ENCODE measurements at places on chromosomes 16 and 17. TPM values are rescaled to one million over a fixed set of nuclear protein-coding genes. Genes with fewer than 3 reads are reported as not detected.

KRTAP1-3 gene
- not detected for total RNA-seq

TMEM204 gene
- 23.7 TPM for total RNA-seq

DNA sequence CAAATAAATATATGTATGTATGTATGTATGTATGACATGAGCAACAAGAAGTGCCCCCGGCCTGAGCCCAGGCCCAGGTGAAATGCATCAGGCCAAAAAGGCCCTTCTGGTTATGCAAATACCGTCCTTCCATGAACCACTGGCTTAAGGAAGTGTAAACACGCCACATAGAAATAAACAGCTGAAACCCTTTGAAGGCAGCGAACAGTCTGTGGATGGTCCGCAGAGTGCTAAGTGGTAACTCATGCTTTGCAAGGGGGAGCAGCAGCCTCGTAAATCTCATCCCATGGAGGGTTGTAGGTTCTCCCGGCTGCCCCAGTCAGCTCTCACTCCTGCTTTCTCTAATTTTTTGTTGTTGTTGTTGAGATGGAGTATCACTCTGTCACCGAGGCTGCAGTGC, 36.7 kb downstream of the COTL1 start:
- H3K4me3 ChIP-seq = no peak overlapping the region
- peaks cover 62% of the 10 kb centered on the region for H3K4me1 ChIP-seq
- H3K27ac ChIP-seq = peak overlapping the region; percentile 18

CSH2 gene
- total RNA-seq = not detected

- H3K27me3 ChIP-seq = no peaks in the 10 kb centered on the region
- H3K4me1 ChIP-seq = no peaks in the 10 kb centered on the region
- no peak overlapping the region for H3K27ac ChIP-seq
- H3K36me3 ChIP-seq = no peaks in the 10 kb centered on the region
Observed at GRCh38 chr16:64534180-64534780, 587.6 kb downstream of the CDH11 start.

SEPTIN12 gene
- not detected for total RNA-seq

DNA sequence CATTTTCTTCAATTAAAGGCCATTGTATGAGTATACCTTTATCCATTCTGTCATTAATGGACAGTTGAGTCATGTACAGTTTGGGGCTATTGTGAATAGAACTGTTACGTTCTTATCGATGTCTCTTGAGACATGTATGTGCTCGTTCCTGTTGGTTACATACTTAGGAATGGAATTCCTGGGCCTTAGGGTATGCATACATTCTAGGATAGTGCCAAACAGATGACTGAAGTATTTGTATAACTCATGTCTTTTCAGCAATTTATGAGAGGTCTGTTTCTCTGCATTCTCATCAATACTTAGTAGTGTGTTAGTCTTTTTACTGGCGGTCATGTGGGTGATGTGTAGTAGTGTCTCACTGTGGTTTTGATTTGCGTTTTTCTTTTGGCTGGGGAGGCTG, 81.2 kb downstream of the USP22 start:
- peaks cover 14% of the 10 kb centered on the region for H3K27me3 ChIP-seq
- no peaks in the 10 kb centered on the region for H3K36me3 ChIP-seq
- no peak overlapping the region for H3K4me3 ChIP-seq
- H3K27ac ChIP-seq = no peak overlapping the region

DNA sequence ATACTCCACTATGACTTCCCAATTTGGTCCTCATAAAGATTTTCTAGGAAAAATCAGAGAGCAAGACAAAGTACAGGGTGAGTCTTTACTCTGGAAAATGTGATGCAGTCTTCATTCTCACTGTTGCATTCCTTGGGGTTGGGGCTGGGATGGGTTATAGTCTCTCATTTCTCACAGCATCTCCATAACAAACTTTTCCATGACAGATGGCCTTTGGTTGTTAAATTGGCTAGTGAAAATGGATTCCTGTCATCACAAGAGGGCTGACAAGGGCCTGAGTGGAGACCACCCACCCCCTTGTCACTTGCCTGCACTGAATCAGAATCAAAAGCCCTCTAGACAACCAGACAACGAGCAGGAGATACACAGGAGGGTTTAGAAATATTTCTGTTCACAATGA, 174.6 kb downstream of the AATF start:
- H3K36me3 ChIP-seq = peaks cover 31% of the 10 kb centered on the region
- no peaks in the 10 kb centered on the region for H3K27me3 ChIP-seq
- no peak overlapping the region for H3K27ac ChIP-seq
- DNase-seq = no peak
- H3K4me3 ChIP-seq = no peak overlapping the region

KPNB1 gene
- total RNA-seq = 718 TPM

DNA sequence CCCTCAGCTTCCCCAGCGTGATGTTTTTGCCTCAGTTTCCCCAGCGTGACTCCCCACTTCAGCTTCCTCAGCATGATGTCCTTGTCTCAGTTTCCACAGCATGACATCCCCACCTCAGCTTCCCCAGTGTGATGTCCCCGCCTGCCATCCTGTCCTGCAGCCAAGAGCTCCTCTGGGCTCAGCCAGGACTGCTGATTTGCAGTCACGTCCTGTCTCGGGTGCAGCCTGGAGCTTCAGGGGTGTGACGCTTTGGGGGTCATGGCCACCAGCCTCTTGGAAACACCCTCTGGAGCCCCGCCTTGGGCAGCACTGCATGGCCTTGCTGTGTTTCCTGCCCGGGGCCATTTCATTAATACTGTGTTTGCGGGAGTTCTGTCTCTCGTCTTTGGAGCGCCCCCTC, 16.5 kb upstream of the NUDT16L1 start:
- H3K36me3 ChIP-seq = peaks cover 14% of the 10 kb centered on the region
- peaks cover 30% of the 10 kb centered on the region for H3K4me1 ChIP-seq
- H3K4me3 ChIP-seq = peak overlapping the region; percentile 73
- DNase-seq = no peak
- H3K27me3 ChIP-seq = no peaks in the 10 kb centered on the region

MYH8 gene
- total RNA-seq = not detected

BCKDK gene
- total RNA-seq = 43.6 TPM

DNA sequence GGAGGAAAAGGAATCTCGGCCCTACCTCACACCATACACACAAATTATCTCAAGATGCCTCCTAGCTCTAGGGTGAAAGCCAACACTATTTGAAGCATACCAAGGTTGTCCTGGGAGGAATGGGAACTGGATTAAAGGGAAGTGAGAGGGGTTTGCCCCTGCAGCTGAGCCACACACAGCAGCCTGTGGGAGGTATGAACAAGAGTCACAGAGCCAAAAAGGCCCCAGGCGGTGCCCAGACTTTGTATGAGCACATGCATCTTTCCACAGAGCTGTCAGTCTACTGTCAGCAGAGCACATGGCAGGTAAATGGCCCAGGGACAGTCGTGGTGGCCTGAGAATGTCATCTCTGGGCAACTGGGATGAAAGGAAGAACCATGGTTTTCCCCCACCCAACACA, 31.0 kb upstream of the RCVRN start:
- DNase-seq = no peak
- no peak overlapping the region for H3K4me3 ChIP-seq
- H3K27me3 ChIP-seq = no peaks in the 10 kb centered on the region
- H3K4me1 ChIP-seq = no peaks in the 10 kb centered on the region
- H3K27ac ChIP-seq = no peak overlapping the region

- H3K27ac ChIP-seq = no peak overlapping the region
- no peaks in the 10 kb centered on the region for H3K27me3 ChIP-seq
- no peaks in the 10 kb centered on the region for H3K36me3 ChIP-seq
- DNase-seq = no peak
Observed at GRCh38 chr17:68969101-68969500, 13.9 kb upstream of the ABCA8 start.

DNA sequence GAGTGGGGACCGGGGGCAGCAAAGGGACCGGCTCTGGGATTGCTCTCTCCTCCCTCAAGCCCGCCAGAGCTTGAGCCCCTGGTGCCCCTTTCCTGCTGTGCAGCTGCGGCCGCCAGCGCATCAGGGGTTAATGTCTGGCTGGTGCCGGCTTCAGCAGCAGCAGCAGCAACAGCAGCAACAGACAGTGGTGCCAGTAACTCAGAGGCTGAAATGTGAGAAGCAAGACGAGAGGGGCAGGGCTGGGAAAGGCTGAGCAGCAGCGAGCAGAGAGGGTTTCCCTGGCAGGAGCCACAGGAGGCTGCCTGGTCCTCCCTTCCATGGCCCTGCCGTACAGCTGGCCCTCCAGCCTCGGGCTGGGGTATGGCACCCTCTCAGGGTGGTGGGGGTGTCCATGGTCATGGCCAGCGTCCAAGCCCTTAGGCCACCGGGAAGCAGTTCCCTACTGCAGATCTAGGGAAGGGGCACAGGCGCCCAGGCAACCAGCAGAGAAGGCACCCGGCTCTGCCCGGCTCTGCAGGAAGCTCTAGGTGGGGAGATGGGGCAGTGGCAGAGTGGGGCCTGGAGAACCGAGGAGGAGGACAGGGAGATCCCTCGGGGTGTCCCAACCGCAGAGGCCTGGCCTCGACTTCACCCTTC, 21.1 kb upstream of the TFAP4 start:
- DNase-seq = no peak
- no peak overlapping the region for H3K27ac ChIP-seq
- H3K27me3 ChIP-seq = peaks cover 2% of the 10 kb centered on the region
- H3K36me3 ChIP-seq = no peaks in the 10 kb centered on the region

GRIN2A gene
- total RNA-seq = not detected

- no peak overlapping the region for H3K27ac ChIP-seq
- H3K27me3 ChIP-seq = no peaks in the 10 kb centered on the region
- H3K4me1 ChIP-seq = no peaks in the 10 kb centered on the region
- DNase-seq = no peak
- H3K36me3 ChIP-seq = peaks cover 43% of the 10 kb centered on the region
Observed at GRCh38 chr17:30429155-30429554, 48.1 kb upstream of the GOSR1 start.

COQ7 gene
- total RNA-seq = 17.3 TPM

DNA sequence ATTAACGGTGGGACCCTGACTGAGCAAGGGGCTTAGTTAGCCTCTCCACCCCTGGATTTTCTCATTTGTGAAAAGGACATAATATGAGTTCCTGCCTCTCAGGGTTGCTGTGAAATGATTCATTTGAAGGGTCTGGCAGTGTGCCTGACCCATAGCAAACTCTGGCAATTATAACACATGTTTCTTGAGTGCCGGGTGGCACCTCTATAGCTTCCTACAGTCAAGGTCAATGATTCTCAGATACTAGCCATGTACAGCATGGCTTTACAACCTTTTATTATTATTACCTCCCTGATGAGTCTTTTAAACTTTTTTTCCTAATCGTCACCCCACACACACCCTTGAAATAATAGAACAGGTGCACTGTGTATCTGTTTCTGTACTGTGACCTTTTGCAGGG, 42.1 kb downstream of the TMEM114 start:
- H3K27ac ChIP-seq = no peak overlapping the region
- no peak for DNase-seq
- H3K4me1 ChIP-seq = no peaks in the 10 kb centered on the region
- H3K4me3 ChIP-seq = no peak overlapping the region
- H3K36me3 ChIP-seq = no peaks in the 10 kb centered on the region

DNA sequence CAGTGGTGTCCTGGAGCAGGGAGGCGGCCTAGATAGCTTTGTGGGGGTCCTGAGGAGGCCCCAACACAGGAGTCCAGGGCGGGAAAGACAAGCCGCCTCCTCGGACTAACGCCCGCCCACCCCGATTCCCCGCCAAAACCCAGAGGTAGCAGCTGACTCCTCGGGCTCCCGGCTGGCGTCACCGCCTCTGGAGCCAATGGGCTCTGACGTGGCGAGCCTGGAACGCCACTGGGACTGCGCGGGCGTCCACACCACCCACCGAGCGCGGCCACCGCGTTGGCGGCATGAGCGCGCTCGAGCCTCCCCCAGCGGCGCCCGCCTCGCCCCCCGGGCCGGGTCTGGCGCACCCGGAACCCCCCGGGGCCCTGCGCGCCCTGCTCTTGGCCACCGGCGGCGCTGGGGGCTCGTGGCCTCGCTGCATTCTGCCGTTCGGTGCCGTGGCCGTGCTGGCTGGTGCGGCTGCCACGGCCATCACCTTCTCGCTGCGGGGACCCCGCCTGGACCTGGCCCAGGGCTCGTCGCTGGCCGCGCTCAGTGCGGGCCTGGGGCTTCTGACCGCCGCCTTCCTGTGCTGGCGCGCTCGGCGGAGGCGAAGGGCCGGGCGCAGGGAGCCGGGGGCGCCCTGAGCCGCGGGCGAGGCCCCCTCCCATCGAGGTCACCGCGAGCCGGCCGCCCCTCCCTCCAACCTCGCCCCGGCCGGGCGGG, 3.4 kb upstream of the NTN3 start:
- no peak for DNase-seq
- H3K27ac ChIP-seq = no peak overlapping the region
- H3K4me3 ChIP-seq = no peak overlapping the region
- H3K27me3 ChIP-seq = peaks cover 25% of the 10 kb centered on the region
- H3K36me3 ChIP-seq = no peaks in the 10 kb centered on the region
- no peaks in the 10 kb centered on the region for H3K4me1 ChIP-seq

- no peak overlapping the region for H3K4me3 ChIP-seq
- no peak overlapping the region for H3K27ac ChIP-seq
- DNase-seq = no peak
- H3K36me3 ChIP-seq = peaks cover 28% of the 10 kb centered on the region
Observed at GRCh38 chr17:61750656-61751055, 112.7 kb downstream of the BRIP1 start.

PAM16 gene
- total RNA-seq = 106 TPM

RNF167 gene
- total RNA-seq = 140 TPM

DNA sequence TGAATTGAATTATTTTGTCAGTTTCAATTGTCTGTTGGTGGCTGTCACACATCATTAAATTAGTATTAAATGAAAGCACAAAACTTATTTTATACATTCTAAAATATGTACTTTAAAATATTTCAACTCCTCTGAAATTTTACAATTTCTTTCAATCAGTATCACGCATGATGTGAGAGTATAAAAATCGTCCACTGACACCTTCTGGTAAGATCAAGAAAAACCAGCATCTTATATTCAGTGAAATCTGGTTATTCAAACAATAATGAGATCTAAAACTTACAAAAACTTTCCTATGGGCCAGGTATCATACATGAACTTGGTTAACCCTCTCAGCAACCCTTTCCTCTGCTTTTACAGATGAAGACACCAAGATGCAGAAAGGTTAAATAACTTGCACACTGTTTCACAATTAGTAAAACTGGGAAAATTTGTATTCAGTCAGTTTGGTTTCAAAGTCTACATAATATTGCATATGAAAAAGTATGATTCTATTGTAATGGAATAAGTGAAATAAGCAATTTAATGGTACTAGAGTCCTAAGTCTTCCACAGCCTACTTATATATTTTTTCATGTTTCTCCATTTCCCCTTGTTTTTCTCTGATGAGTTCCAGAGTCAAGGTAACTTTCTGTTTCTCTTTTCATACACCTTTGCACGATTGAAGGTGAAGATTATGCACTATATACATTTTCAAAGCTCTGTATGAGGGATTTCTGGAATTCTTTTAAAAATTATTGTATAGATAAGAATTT, 58.7 kb downstream of the EFCAB5 start:
- no peak overlapping the region for H3K4me3 ChIP-seq
- H3K4me1 ChIP-seq = peaks cover 13% of the 10 kb centered on the region
- H3K27ac ChIP-seq = no peak overlapping the region
- peaks cover 6% of the 10 kb centered on the region for H3K27me3 ChIP-seq
- H3K36me3 ChIP-seq = no peaks in the 10 kb centered on the region

NATD1 gene
- 1.7 TPM for total RNA-seq

- DNase-seq = peak; percentile 56
- no peaks in the 10 kb centered on the region for H3K27me3 ChIP-seq
- peak overlapping the region; percentile 95 for H3K4me3 ChIP-seq
Observed at GRCh38 chr16:80804056-80804525, 307 bp downstream of the CDYL2 start.

All from activated T-helper 1 cell treated with anti-CD3 and anti-CD28 coated beads, Interleukin-12 subunit alpha, Interleukin-12 subunit beta, Interleukin-2, Interleukin-4 antibody, amounts not matched to agents 30 ng/mL and 10 ng/mL and 1 ng/mL, durations not matched to agents 14 hours and 24 hours and 36 hours (primary cell).